ENCODE measurements at places on chromosomes 2 and 18. TPM values are rescaled to one million over a fixed set of nuclear protein-coding genes. Genes with fewer than 3 reads are reported as not detected.

MC5R gene
- total RNA-seq: not detected

BCL11A gene
- total RNA-seq: 0.20 TPM

ADRA2B gene
- 14.9 TPM for total RNA-seq

TUBB8B gene
- not detected for total RNA-seq
